ENCODE measurements at places on chromosomes 11 and 22.
A peak's percentile ranks its signal among the peaks of the same experiment; 100 is the strongest.

GRCh38 chr11:112809429-112809828 lies 151.8 kb upstream of the NCAM1 start:
- no peak for DNase-seq

DNA sequence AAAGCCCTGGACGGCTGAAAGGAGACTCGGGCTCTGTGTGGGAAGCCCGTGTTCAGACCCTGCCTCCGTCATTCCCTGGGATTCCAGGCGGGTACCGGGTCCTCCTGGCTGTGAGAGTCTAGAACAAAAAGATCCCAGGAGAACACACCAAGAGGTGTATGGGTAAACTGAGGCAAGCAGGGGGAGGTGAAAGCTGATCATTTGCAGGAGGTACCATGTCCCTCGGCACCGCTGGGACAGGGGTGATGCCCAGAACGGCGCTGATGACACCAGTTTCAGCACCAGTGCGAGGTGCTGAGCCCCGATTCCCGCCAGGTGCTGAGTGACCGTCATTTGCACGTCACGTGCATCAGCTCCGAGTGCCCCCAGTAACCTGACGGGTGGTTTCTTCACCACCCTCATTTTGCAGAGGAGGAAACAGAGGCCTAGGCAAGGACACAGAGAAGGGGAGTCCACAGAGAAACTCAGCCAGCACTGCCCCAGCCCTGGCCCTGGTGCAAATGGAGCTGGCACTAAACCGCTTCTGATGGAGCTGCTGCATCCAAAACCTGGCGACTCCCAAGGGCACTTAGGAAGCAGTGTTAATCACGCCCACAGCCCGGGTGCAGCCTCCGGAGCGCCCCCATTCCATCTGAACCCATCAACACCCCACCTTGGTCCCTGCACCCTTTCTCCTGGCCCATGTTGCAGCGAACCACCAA lies 16.8 kb downstream of the MACROD1 start:
- no peak for DNase-seq

GRCh38 chr22:44554411-44554810 lies 56.4 kb upstream of the RTL6 start:
- DNase-seq, result no peak

DNA sequence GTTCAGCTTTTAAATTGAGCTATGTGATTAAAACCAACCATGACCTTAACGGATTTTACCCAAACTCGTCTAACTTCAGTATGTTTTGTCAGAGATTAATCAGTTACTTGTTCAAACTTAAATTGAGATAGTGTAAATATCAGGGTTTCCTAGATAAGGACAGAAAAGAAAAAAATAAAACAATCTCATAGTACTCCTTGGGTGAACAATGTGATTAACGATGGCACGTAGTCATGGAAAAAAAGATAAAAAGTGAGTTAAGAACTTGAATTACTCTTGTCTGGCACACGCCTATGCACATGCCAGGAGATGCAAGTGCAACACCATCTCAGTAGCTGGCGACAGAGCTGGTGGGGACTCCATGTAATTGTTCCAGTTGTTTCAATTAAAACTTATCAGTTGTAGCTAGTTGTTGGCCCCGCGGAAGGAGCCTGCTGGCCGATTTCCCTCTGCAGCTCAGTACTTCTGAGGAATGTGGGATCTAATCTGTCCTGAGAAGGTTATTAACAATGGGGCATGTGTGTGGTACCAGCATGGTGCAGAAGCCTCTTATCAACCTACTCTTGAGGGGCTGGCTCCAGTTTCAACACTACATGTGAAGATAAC lies 3.0 kb downstream of the RASSF10 start:
- DNase-seq, result no peak

DNA sequence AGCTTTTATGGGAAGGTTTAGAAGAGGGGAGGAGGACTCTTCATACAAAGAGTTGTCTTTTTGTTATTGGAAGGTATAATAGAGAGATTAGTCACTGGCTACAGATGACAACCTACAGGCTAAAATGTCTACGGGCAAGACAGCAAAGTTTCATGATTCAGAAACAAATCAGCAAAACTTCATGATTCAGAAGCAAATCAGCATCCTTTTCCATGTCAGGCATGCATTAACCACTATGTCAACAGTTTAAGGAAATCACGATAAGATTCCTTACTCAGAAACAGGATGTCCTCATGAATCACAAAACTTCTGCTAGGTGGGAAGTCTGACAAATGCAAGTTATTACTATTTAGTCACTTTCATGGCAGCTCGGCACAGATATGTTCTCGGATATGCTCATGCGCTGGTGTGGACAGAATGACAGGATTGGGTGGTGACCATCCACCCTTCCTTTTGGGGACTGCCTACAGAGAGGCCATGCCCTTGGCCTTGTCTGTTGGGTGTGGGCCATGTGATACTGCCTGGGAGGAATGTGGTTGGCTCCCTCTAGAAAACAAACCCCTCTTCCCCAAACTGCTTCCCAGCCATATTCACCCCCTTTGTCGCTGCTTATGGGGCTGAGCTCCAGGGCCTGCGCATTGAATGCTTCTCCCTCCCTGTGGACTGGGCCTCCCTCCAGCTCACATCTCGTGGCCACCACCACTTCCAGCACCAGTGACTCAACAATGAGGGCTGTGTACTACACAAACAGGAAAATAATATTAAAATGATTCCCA lies 10.1 kb downstream of the C11orf91 start:
- DNase-seq, result no peak

DNA sequence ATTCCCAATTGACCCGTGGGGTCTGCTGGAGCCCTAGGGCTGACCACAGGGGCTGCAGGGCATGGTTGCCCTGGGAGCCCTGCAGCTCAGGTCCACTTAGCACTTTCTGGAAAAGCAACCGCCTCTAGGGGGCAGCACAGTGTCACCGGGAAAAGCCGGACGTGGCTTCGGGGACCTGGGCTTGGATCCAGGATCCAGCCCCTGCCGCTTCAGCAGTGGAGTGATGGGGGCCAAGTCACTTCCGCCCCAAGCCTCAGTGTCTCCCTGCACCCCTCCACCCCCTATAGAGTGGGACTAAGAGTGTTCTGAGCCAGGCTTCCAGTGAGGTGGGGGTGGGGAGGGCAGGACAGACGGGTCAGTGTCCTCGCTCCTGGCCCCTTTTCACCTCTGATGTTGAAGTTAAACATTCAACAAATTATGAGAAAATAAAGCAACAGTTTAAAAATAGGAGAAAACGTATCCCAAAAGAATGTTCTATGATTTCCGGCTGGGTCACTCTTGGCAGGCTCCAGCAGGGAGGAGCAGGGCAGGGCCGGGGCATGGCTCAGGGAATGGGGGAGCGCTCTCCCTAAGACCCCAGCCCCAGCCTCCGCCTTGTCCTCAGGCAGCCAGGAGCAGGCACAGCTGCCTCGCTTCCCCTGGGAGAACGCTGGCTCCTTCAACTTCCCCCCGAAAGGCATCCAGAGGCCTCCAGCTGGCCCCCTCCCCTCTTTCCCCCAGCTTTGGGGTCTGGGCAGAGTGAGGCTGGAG lies 96.5 kb upstream of the FGF3 start:
- peak; percentile 53 for DNase-seq

GRCh38 chr11:19939415-19939929 lies 220.8 kb downstream of the DBX1 start:
- DNase-seq, result no peak

- DNase-seq, result no peak
These were observed 49.9 kb upstream of the PAX6 start for GRCh38 chr11:31861011-31861410.

DNA sequence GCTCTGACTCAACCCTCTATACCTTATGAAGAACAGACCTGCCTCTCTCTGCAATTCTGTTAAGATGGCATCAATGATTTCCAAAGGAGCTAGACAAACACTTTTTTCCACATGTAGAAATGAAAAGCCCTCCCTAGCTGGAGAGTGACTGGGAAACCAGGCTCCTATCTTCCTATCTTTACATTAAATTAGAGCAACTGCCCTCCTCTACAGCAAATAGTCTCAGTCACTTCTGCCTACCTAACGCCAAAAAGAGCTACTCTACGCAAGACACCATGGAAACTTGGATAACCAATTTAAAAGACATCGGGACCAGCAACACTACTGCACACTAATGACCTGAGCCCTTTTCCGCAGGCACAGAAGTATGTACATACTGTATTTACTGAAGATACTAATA lies 84.8 kb downstream of the MICAL3 start:
- DNase-seq, result no peak

DNA sequence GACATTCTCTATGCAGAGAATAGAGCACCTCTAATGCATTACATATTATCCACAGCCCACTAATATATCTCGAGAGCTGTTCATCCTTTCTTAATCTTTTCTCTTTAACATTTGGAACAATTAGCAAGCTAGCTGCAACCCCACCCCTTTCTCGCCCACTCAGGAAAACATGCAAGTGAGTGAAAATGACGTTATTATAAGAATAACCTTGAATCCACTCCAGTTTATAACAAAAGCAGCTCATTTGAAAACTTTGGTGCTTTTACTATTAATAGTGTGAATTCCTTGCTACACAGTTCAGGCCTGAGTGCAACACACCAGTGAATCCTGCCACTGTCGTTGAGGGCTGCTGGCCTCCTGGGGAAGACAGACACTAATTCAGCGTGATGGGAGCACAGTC lies 63.3 kb upstream of the BMAL1 start:
- DNase-seq, result no peak

DNA sequence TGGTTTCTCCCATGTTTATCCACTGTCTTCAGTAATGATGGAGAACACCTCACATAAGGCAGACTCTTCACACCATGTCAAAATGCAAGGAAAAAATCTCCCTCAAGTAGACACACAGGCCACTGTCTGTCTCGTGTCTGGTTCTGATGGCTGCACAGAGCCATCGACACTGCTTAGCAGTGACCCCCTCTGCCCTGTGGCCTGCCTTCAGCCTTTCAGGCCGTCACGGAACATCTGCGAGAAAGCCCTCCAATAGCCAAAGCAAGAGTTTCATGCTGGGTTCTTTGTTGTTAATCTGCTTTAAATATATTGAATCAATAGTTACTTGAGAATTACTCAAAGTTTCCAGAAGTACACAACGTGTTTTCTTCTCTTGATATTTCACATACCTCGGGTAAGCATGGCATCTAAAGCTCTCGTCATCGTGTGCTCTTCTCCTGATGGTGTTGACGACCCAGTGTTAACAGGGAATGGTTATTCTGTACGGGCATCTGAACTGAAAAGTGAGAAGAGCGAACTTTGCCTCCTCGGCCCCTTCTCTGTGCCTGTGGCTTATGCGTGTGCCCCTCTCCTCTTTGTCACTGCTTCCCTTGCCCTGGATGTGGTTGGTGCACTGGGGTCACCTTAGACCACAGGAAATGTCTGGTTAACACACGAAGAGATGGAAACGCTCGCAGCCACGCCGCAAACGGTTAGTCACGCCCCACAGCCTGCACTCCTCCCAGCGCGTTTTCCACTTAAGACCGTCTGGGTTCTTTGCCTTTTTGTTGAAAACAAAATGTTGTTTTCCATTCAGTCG lies 33.4 kb upstream of the CTTN start:
- no peak for DNase-seq

DNA sequence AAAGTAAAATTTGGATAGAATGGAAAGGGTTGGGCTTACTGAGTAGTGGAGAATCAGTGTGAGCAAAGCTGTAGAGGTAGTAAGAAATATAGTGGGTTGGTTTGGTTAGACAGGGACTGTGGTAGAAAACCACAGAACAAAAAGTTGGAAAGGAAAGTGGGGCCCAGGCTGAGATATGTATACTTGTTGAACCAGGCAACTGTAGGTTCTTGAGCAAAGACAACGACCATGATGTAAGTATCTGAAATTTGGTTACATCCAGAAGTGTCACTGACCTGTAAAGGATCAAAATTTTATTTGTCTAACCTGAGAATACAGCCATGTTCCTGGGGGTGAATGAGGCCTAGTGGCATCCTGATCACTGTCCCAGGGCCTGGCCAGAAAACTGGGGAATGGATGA lies 114.1 kb downstream of the STIM1 start:
- no peak for DNase-seq

GRCh38 chr11:6062691-6063358 lies 32.3 kb upstream of the OR56A1 start:
- peak; percentile 8 for DNase-seq

GRCh38 chr11:13880634-13881033 lies 81.9 kb upstream of the SPON1 start:
- no peak for DNase-seq

DNA sequence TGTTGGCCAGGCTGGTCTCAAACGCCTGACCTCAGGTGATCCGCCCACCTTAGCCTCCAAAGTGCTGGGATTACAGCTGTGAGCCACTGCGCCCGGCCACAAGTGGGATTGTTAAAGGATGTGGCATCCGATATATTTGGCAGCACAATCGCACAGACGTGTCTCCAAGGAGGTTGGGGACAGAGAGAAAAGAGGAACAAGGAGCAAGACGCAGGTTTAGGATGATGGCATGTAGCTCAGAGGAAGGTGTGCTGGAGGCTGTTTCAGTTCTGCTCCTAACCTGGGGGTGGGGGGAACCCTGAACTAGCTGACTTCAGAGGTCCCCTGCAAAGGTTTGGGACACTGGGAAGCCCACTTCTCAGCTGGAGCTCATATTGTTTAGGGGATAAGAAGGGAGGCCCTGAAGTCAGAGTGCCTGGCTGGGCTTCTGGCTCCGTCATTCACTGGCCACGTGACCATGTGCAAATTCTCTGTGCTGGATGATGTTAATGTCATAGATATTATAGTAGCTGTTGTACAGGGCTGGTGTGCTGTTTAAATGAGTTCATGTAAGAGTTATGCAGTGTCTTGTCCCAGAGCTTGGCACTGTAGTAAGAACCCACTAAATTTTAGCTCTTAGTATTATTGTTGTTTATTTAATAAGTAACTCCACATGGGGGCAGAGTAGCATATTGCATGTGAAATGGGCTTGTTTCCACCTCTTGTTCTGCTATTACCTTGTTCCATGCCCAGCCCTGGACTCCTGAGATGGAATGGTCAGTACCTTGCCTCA lies 129.7 kb downstream of the ST3GAL4 start:
- no peak for DNase-seq

Data from NAMALWA (cell line).